ENCODE measurements at places on chromosomes 6 and 20. TPM values are rescaled to one million over a fixed set of nuclear protein-coding genes. Genes with fewer than 3 reads are reported as not detected.

DNA sequence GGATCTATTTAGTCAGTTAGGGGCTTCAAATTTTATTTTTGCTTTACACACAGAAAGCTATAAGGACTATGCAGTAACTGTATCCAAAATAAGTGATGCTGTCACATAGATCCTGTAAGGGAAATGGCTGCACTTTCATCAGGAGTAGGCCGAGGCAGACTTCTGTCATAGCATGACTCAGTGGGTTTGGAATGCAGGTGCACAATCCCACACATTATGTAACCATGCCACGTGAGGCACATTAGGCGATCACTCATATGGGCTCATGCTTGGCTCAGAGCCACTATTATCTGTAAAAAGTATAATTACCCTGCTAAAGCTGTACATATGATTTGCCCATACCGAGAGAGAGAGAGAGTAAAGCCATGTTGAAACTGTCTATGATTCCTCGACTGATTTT, 1189.4 kb upstream of the EYS start:
- no peaks in the 10 kb centered on the region for H3K4me1 ChIP-seq
- H3K27me3 ChIP-seq, result no peaks in the 10 kb centered on the region
- DNase-seq, result no peak
- H3K36me3 ChIP-seq, result no peaks in the 10 kb centered on the region
- H3K4me3 ChIP-seq, result no peak overlapping the region

DNA sequence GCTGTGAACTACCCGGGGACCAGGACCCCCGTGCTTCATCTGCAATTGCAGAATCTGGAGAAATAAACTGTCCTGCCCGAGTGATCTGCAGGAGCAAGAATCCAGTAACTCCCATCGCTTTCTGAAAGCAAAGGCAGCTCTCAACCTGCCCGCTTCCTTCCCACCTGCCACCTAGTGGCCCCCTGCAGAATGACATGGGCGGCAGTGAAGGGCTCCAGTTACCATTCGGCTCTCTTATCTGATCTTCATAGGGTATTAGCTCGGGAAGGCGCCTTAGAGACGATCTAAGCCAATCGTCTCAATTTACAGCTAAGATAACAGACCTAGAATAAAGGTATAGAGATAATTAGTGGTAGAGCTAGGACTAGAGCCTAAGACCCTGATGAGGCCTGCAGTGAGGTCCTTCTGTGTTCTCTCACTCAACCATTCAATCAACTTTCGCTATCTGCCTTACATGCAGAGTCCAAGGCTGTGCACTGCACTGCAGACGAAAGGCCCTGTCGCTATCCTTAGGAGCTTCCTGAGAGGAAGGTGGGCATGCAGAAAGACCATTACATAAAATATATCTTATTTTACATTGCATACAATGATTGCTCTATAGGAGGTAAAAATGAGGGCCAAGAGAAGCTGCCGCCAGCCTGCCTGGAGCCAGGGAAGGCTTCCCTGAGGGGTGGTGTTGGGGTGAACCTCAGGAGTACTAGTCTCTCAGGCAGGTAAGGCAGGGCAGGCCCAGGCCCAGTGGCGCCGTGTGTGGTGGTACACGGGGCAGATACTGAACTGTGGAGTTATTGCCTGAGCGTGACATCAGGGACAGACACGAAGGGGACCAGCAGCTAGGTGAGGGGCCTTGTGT, 7.1 kb upstream of the PSMG4 start:
- peak overlapping the region; percentile 24 for H3K4me3 ChIP-seq
- peaks cover 43% of the 10 kb centered on the region for H3K27me3 ChIP-seq
- no peaks in the 10 kb centered on the region for H3K36me3 ChIP-seq
- H3K4me1 ChIP-seq, result peaks cover 6% of the 10 kb centered on the region
- DNase-seq, result peak; percentile 95
- H3K27ac ChIP-seq, result no peak overlapping the region

DNA sequence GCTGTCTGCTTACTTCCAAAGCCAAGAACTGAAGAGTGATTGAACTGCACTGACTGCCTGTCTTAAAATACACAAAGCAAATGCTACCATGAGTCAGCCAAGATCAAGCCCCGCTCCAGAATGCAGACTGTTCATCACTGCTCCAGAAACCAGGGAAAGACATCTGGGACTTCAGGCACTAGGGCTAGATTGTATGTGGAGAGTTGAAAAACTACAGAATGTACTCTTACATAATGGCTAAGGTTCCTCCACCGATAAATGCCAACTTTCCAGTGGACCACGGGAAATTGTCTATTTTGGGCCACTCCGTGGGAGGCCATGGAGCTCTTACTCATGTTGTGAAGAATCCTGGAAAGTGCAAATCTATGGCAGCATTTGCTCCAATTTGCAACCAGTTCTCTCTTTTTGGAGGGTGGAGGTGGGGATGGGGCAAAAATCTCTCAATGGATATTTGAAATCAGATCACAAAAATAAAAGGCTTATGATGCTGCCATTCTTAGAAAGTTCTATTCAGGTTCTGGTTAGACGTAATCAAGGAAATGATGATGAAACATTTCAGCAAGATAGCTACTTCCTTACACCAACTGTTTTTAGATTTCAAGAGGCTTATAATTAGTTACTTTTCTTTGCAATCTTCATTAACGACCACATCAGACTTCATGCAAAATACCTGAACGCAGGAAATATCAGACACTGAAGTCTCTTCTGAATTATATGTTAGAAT, 11.8 kb upstream of the CAP2 start:
- peak; percentile 37 for DNase-seq
- no peak overlapping the region for H3K27ac ChIP-seq
- H3K4me3 ChIP-seq, result no peak overlapping the region

Gene ID1
- 2.7 TPM for total RNA-seq

- DNase-seq, result no peak
- no peak overlapping the region for H3K27ac ChIP-seq
- no peak overlapping the region for H3K4me3 ChIP-seq
- H3K36me3 ChIP-seq, result no peaks in the 10 kb centered on the region
- no peaks in the 10 kb centered on the region for H3K4me1 ChIP-seq
Observed at GRCh38 chr20:31842471-31843157, 2.8 kb downstream of the FOXS1 start.

DNA sequence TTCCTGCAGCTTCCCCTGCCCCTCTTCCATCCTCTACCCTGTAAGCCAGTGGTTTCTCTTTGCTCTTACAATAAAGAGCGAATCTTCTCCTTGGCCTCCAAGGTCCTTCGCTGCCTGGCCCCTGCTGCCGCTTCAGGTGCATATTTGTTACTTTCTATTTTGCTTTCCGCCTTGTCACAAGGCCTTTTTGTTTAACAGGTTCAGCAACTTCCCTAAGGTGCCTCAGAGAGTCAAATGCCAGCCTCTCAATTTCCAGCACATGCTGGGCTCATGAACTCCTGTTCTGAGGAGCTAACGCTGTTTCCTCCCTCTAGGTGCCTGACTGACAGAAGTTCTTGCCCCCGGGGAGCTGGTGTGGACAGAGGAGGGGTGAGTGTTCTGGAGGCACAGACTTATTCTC, 42.4 kb upstream of the EPB41L1 start:
- no peak overlapping the region for H3K4me3 ChIP-seq
- no peak overlapping the region for H3K27ac ChIP-seq
- H3K27me3 ChIP-seq, result peaks cover 13% of the 10 kb centered on the region
- H3K36me3 ChIP-seq, result no peaks in the 10 kb centered on the region

GRCh38 chr6:119105282-119105681, 26.8 kb upstream of the FAM184A start:
- peaks cover 10% of the 10 kb centered on the region for H3K4me1 ChIP-seq
- H3K4me3 ChIP-seq, result no peak overlapping the region
- H3K36me3 ChIP-seq, result no peaks in the 10 kb centered on the region
- DNase-seq, result no peak
- no peak overlapping the region for H3K27ac ChIP-seq

- no peaks in the 10 kb centered on the region for H3K27me3 ChIP-seq
- H3K4me1 ChIP-seq, result peaks cover 5% of the 10 kb centered on the region
- peaks cover 28% of the 10 kb centered on the region for H3K36me3 ChIP-seq
Observed at GRCh38 chr6:98927534-98927933, 20.2 kb downstream of the FBXL4 start.

Measured in activated CD4-positive, alpha-beta T cell treated with anti-CD3 and anti-CD28 coated beads, Interleukin-2, amount 10 ng/mL, durations not matched to agents 24 days and 14 days (primary cell).